Gastrocnemius medialis (tissue), 4 donors: ENCODE measurements at places on chromosomes 12 and 14. TPM values are rescaled to one million over a fixed set of nuclear protein-coding genes. Genes with fewer than 3 reads are reported as not detected.

GRCh38 chr12:129610601-129611120 is 293.2 kb downstream of the TMEM132D start:
- no peak for DNase-seq

DNA sequence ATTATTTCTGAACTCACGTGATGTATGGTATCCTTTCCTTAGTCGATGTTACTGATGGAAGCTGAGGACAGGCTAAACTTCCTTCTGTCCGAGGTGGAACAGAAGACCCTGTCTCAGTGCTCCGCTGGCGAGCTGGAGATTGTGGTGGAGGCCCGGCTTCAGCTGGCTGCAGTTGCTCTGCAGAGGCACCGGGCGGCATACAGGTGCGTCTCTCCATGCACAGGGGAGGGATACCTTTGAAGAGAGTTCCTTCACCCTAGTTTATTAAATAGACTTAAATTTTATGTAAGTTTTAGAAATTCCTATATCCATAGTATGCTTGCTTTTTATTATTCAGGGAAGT is 186.7 kb upstream of the NEDD1 start:
- DNase-seq = no peak

DNA sequence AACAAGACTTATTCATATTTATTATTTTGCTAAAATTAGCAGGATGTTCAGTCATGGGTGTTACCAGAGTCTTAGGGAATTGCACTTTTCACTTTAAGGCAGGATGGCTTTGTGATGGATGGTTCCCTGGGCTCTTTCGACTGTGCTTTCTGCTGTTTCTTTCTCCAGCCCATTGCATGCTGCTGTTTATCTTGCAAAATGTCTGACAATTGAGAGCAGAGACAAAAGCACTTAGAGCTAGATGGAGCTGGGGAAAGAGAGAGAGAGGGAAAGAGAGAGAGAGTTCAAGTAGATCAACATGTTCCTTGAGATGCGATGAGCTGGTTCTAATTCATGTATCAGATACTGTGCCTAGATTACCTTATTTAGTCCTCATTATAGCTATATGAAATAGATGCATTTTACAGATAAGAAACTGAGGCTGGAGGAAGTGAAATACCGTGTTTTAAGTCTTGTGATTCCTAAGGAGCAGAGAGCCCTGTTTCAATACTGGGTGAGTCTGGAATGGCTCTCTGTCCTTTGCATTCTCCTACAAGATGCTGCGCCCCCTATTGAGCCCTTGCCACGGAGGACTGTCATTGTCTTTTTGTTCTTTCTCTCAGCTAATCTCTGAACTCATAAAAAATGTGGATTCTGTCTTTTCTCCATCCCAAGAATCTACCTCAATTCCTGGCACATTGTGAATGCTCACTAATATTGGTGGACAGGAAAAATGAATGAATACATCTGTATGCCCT is 227.9 kb downstream of the ALG10B start:
- no peak for DNase-seq

- no peak for DNase-seq
These were observed 17.7 kb downstream of the ZFHX2 start for GRCh38 chr14:23533652-23534435.

DNA sequence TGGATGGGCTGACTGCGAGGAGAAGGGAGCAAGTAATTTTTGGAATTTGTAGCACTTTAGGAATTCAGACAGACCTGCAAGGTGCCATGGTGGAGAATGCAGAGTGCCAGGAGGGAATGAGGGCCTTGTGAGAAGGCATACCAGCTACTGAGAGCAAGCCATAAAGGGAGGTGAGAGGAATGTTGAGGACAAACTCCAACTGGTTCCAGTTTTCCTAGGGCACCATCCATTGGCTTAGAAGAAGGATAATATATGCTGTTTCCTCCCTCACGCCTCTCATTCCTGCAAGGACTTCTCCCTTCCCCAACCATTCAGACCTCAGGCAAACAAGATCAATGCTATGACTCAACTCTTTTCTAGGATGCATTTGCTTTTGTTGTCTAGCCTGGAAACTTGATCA is 11.2 kb upstream of the DAAM1 start:
- DNase-seq = no peak

GRCh38 chr14:69797573-69798338 is 715 bp upstream of the SLC10A1 start:
- no peak for DNase-seq

DNA sequence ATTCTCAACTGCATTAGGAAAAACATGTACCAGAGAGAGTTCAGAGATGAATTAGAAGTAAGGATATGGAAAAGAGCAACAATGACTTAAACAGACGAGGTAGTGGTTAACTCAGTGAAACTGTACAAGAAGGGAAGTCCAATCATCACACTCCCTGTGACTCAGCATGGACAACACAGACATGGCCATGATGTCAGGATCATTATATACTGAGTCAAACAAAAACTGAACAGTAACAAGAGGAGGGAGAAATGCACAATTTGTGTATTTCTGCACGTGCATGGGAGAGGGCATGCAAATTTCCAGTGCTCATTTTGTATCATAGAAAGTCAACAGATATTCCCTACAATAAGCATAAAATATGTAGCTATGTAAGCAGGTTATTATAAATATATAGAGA is 1037.8 kb downstream of the BCL11B start:
- no peak for DNase-seq

GRCh38 chr12:64923536-64923935 is 99.1 kb downstream of the TBC1D30 start:
- DNase-seq = no peak

DNA sequence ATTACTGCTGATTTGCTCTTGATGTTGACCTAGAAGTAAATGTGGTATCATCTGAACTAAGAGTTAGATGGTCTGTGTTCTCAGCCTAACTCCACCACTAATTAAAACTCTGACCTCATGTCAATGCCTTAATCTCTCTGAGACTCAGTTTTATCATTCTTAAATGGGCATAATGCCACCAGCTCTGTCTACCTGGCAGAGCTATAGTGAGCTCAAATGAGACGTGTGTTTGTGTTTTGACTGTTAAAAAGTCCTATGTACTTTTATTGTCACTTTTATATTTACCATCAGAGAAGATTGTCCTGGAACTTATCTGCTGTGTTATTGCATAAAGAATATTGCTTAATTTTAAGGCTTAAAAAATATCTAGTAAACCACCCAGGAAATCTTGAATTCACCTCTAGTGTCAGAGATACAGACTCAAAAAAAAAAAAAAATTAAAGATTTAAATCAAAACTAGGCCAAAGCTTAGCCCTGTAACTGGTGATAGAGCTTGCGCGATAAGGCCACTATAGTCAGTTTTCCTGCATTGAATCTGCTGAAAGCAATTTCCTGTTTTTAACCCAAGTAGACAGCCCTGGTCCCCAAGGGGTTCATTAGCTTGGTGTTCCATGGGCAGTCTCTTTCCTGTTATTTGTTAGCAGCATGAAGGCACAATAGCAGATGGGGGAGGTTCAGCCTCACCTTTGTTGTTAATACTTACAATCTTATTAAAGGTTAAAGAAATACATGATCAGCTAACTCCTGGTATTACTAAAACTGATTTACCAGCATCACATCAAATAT is 261.8 kb downstream of the ATP23 start:
- no peak for DNase-seq

- DNase-seq = no peak
These were observed 107.4 kb downstream of the VCPKMT start for GRCh38 chr14:50008974-50009373.

DNA sequence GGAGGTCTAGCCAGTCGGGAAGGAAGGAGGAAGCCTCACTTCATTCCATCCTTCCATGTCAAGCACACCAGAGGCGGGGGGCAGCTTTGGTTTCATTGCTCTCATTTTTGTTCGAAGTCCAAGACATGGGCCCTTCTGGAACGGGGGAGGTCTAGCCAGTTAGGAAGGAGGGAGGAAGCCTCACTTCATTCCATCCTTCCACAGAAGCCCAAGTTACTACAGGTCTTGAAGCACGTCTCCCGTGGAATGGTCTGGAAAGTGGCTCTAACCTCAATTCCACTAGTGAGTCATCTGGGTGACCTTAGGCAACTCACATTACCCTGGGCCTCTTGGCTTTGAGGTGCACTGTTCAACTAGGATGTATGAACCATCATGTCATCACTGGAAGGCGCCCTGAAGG is 156.3 kb downstream of the NTF3 start:
- DNase-seq = no peak

- DNase-seq = no peak
These were observed 69.3 kb downstream of the EEA1 start for GRCh38 chr12:92859650-92860386.

GRCh38 chr12:66661357-66661756 is 17.5 kb downstream of the GRIP1 start:
- DNase-seq = no peak

DNA sequence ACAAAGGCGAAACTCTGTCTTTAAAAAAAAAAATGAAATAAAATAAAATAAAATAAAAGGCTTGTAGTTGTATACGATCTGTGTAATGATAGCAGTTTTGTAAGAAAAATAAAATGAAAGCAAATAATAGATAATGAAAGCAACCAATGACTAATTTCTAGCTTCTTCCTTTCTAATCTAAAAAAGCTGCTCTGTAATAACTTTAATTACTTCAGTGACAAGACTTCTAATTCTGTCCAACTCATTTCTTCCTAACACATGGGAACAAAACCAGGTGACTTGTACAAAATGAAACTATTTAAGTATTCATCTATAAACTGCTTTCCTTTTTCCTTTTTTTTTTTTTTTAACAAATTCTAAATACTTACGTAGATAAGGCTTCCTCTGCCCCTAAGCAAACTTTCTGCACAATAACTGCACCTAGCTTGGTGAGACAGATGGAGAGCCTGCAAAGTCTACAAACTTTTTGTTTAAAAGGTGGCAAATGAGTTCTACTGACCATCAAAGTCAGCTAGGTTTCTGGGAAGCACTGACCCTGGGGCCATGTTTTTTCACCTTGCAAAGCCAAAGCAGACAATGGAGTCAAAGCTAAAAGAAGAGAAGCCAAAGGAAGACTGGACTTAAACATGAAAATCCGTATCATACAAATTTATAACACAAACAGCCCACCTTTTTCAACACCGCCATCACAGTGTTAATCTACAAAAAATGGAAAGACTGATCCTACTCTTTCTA is 28.2 kb downstream of the DENND5B start:
- DNase-seq = no peak

DNA sequence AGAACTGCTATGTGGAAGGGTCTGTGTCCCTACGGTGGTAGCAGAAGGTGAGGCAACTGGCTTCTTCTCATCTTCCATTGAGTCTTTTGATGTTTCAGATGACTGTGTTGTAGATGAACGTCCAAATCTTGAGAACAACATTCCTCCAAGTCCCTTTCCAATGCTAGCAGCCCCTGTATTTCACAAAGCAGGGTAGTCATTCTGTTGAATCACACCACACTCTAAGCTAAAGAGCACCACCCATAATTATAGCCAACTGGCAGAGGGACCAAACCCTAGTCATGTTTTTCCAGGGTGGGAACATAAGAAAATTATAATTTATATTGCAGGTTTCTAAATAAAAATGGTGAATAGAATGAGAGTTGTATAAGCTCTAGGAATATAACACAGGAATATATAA is 98.7 kb downstream of the DDHD1 start:
- no peak for DNase-seq

DNA sequence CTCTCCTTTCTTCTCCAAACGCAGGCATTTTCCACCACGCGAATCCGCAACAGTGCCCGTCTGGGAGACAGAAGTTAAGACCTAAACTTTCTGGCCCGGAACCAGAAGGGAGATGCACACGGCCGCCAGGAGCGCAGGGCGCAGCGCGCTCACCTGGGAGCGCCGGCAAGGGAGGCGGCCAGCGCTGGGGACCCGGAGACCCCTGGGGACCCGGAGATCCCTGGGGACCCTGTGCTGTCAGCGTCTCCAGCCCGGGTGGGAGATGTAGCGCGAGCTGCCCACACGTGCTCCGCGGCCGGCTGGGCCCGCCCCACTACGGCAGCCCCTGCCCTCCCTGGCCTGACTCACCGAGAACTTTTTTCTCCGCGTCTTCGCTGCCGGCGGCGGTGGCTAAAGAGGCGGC is 620 bp downstream of the YBX3 start:
- no peak for DNase-seq

- DNase-seq = no peak
These were observed 87.8 kb downstream of the DICER1 start for GRCh38 chr14:95069547-95069946.

The KRT77 gene
- not detected for total RNA-seq

The ESPL1 gene
- total RNA-seq = 0.44 TPM

The ST8SIA1 gene
- 0.53 TPM for total RNA-seq

The CDKN1B gene
- 49.0 TPM for total RNA-seq

The KRT7 gene
- total RNA-seq = 4.4 TPM

The ASB2 gene
- total RNA-seq = 819 TPM

The KRT86 gene
- not detected for total RNA-seq
